Kidney (tissue), 22 donors: ENCODE measurements at places on chromosomes 1 and 21.

GRCh38 chr1:24975391-24975790 is 45.3 kb upstream of the RUNX3 start:
- no peaks in the 10 kb centered on the region for H3K27me3 ChIP-seq
- no peak overlapping the region for H3K4me3 ChIP-seq
- DNase-seq = no peak
- H3K27ac ChIP-seq = no peak overlapping the region

DNA sequence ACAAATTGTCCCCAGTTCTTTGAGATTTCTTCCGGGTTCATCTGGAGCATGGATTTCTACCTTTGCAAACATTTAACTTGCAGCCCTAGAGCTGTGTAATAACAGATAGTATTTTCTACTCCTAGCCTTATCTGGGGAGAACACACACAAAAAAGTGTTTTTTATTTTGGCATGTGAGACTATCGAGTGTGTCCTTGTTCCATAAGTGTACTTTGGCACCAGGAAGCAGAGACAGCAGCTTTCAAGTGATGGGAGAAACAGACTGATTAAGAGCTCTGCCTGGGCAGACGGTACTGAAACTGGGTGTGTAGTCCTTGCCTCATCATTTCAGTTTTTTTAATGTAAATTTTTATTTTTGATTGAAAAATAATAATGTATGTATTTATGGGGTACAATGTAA is 297.4 kb downstream of the ST6GALNAC3 start:
- no peaks in the 10 kb centered on the region for H3K27me3 ChIP-seq
- no peaks in the 10 kb centered on the region for H3K36me3 ChIP-seq
- no peak overlapping the region for H3K27ac ChIP-seq
- no peaks in the 10 kb centered on the region for H3K4me1 ChIP-seq
- no peak overlapping the region for H3K4me3 ChIP-seq
- DNase-seq = no peak

DNA sequence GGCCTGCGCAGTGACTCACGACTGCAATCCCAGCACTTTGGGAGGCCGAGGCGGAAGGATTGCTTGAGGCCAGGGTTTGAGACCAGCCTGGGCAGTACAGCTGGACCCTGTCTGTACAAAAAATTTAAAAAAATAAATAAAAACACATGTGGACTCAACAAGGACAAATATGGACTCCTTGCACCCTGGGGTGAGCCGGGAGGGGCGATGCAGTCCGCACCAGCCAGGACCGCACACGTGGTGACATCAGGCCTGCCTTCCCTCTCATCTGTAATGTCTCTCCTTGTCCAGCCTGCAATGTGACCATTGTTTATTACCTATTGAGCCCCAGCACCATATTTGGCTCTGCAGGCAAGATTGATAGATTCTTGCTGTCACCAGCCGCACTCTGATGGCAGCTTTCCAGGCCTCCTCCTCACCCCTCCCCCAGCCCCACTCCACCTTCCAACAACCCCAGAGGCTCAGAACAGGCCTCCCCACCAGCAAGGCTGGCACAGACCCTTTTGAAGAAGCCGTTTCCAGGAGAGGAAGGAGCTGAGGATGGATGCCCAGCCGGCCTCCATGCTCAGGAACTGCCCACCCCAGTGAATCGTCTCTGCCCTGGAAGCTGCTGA is 55.2 kb downstream of the IRF2BP2 start:
- H3K27me3 ChIP-seq = no peaks in the 10 kb centered on the region
- peak; percentile 83 for DNase-seq
- no peaks in the 10 kb centered on the region for H3K4me1 ChIP-seq
- H3K4me3 ChIP-seq = no peak overlapping the region
- no peaks in the 10 kb centered on the region for H3K36me3 ChIP-seq

- H3K27me3 ChIP-seq = no peaks in the 10 kb centered on the region
- no peaks in the 10 kb centered on the region for H3K36me3 ChIP-seq
- no peaks in the 10 kb centered on the region for H3K4me1 ChIP-seq
- no peak overlapping the region for H3K4me3 ChIP-seq
Observed at GRCh38 chr1:107473065-107473464, 332.2 kb downstream of the NTNG1 start.

DNA sequence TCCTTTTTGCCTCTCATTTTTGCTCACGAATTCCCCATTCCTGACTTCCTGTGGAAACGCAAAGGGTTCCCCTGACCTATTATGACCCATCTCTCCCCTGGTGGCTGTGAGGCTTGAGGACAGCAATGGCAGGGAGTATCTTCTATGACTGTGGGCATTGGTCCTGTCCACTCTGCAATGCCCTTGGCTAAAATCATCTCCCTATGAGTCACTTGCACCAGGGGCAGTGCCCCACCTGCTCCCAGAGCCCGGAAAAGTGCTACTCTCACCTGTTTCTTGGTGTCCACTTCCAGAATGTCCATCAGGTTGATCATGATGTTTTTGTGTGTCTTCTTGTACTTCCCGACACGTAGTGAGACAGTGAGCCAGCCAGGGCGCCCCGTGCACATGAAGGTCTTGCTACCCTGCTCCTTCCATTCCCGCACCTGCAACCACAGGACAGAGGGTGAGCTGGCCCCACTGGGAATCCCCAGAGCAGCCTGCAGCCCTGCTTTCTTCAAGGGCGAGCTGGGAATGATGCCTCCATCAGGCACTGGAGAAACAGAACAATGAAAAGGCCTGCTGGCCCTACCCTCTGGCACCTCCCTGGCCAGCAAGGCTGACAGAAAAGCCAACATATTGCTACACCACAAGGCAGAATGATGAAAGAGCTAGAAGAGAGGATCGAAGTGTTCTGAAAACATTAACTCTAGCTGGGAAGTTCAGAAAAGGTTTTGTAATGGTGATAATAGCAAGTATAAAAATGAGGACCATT is 3.5 kb downstream of the DHCR24 start:
- H3K36me3 ChIP-seq = no peaks in the 10 kb centered on the region
- peaks cover 9% of the 10 kb centered on the region for H3K4me1 ChIP-seq
- H3K4me3 ChIP-seq = no peak overlapping the region
- DNase-seq = no peak
